Kidney capillary endothelial cell (primary cell): ENCODE measurements at places on chromosomes 11 and 22.

DNA sequence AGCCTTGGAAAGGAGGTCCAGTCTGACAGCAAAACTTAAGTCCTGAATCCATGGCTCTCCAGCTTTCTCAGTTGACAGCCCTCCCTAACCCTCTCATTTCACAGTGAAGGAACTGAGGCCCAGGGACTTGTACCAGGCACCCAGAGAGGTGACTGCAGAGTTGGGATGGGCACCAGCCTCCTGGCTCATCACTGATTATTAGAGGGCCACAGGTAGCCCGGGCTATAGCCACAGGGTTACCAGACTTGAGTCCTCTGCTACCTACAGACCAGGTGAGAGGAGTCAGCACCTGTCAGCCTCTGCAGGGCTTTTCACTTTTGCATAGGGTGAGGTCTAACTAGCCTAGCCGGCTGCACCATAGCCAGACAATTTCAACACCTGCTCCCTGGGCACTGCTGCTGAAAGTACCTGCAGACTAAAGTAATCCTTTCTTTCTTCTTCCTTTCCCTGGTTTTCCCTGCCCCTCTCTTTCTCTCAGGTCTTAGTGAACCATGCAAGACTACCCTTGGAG is 37.6 kb downstream of the SYT13 start:
- DNase-seq, result no peak

DNA sequence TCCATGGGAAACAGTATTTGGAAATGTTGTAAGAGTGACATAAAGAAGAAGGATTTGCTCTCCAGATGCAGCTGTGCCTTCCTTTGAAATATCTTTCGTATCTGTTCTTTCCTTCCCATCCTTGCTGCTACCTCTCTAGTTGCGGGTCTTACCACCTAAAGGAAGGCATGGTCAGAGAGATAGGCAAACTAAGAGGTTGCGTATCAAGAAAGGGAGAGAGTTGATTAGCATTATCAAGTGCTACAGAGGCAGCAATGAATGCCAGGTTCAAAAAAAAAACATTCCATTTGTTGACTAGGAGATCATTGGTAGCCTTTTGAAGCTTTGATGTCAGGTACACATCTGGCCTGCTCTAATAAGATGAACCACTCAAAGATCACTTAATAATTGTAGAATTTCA is 4.6 kb downstream of the GTPBP1 start:
- DNase-seq, result no peak

DNA sequence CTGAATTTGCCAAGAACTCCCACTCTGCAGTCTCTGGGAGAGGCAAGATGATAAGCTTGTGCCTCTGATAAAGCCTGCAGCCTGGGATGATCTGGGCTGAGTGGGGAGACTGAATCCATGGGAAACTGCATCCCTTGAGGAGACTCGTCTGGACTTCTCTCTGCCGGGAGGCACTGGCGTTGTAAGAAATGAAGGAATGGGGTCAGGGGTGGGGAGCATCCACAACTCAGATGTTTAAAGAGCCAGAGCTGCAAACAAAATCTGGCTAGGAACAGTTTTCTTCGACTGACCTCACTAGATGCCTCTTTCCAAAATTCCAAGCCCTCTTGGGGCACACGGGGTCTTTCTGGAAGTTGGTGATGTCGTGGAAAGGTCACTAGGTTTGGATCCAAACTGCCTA is 64.4 kb downstream of the SPON1 start:
- DNase-seq, result no peak

DNA sequence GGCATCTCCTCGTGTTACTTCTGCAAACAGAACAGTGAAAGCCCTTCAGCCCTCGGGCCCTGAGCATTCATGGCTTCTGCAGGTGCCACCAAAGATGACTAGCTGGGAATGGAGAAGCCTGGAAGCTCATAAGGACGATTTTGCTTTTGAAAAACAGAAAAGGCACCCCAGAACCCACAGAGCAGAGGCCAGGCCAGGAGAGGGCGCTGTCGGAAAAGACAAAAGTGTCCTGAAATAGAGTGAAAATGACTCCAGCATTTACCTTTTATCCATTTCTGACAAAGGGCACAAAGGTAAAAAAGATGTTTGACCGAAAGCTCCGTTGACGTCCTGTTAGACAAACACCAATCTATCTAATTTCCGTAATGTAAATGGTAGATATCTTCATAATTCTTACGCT is 37.6 kb downstream of the ZNF195 start:
- DNase-seq, result no peak

- DNase-seq, result no peak
Measured at GRCh38 chr11:94297985-94298576, 6.3 kb upstream of the IZUMO1R start.

DNA sequence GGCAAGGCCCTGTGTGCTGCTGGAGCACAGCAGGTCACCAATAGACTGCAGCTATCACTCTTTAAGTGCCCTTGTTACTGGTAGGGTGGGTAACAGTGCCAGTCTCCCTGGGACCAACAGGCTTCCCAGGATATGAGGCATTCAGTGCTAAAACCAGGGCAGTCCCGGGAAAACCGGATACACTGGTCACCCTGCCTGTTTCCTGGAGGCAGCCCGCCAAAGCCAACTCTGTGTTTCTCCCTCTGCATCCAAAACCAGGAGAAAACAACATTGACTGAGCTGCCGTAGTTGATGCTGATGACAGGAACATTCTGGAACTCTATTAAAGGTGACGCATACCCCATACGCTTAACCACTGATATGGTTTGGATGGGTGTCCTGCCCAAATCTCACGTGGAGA is 149.1 kb downstream of the SHANK2 start:
- DNase-seq, result peak; percentile 42

- peak; percentile 71 for DNase-seq
Measured at GRCh38 chr11:12377824-12378593, 638 bp downstream of the PARVA start.

GRCh38 chr11:12862696-12863469 is 146.2 kb upstream of the RASSF10 start:
- no peak for DNase-seq

- DNase-seq, result no peak
Measured at GRCh38 chr11:60985991-60986915, 14.8 kb downstream of the CD6 start.

DNA sequence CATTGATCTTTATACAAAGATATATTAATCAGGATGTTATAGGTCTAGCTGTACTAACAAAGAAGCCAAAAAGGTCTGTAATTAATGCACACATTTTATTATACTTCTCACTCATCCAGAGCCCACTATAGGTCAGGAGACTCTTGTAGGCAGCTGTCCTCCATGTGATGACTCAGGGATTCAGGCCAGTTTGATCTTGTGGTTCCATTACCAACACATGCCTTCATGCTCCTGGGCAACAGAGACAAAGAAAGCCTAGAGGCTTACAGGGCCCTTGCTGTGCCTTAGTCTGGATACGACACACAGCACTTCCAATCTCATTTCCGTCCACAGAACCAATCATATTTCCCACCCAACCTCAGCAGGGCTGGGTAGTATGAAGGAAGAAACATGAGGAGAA is 150.3 kb upstream of the NCAM1 start:
- DNase-seq, result no peak

GRCh38 chr22:42132457-42132856 is 1.8 kb upstream of the CYP2D6 start:
- DNase-seq, result no peak

DNA sequence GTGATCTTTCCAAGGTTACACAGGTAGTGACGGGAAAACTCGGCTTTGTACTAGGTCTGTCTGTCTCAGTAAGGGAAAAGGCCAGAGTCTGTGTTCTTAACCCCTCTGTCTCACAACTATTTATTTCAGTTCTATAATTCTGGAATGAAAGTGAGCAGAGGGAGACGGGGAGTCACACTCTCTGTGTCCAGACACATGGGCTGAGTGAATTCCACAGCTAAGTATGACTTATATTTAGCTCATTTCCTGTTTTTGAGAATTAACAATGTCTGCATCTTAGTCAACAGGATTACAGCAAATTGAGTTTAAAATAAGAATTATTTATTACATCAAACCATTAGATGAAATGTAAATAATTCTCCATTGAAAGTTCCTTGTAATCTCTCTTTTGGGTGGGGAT is 62.5 kb upstream of the OR4B1 start:
- DNase-seq, result peak; percentile 89

DNA sequence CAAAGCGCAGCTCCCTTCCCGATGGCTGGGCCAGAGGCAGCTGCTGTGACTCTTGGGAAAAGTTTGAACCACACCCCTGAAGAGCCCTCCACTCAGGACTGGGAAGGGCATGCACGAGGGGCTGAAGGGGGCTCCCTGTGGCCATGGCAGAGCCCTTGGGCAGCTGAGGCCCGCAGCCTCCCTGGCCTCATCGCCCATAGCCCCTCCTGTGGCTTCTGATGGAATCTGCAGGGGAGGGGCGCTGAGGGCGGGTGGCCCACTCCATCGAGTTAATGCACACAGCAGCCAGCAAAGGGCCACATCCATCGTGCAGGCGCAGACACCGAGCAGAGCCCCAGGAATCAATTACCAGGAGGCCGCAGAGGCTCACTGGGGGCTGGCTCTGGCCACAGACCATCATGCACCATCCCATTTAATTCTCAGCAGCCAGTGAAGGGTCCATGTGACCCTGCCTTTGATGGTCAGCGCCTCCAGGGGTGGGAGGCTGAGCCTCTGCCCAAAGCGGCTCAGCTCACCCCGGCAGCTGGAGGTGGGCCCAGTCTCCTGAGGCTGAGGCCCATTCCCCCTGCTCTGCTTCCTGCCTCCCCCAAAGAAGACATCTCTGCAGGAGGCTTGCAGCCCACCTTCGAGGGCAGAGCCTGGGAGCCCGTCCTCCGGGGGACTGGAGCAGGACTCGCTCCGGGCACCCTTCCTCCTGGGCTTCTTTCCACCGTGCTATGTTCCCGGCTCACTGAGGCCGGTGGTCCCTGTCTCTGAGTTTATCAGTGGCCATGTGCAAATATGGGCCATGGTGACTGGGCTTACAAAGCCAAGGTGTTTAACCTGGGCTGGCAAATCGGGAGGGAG is 1410.2 kb downstream of the BRD1 start:
- no peak for DNase-seq

DNA sequence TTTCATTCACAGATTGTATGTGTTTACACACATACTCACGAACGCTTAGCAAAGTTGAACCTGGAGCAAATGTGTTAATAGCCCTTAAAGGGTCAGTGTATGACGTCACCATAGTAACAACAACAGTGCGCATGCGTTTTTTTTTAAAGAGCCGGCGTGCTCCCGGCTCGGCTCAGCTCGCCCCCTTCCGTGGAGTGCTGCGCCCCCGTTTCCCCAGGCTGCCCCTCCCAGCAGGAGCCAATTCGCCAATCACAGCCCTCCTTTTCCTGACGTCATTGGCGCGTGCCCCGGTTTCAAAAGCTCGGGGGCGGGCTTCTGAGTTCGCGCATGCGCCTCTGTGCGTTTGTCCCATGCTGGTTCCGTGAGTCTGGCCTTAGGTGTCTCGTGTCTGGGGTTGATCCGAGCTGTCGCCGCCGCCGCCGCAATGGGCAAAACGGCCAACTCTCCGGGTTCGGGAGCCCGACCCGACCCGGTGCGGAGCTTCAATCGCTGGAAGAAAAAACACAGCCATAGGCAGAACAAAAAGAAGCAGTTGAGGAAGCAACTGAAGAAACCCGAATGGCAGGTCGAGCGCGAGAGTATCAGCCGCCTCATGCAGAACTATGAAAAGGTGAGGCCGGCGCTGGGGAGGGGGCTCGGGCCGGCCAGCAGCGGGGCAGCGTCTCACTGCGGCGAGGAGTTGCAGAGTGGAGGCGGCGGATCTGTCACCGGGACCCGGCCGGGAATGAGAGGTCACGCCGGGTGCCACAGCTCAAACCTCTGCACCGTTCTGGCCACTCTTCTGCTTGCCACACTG is at the start of gene DDX10:
DDX10 (plus strand) TSS at position 340 of the 796 bp plus-strand sequence; CDS start at position 425, 85 bp downstream.
- peak; percentile 97 for DNase-seq

GRCh38 chr11:72015511-72016061 is 16.9 kb downstream of the IL18BP start:
- DNase-seq, result no peak

DNA sequence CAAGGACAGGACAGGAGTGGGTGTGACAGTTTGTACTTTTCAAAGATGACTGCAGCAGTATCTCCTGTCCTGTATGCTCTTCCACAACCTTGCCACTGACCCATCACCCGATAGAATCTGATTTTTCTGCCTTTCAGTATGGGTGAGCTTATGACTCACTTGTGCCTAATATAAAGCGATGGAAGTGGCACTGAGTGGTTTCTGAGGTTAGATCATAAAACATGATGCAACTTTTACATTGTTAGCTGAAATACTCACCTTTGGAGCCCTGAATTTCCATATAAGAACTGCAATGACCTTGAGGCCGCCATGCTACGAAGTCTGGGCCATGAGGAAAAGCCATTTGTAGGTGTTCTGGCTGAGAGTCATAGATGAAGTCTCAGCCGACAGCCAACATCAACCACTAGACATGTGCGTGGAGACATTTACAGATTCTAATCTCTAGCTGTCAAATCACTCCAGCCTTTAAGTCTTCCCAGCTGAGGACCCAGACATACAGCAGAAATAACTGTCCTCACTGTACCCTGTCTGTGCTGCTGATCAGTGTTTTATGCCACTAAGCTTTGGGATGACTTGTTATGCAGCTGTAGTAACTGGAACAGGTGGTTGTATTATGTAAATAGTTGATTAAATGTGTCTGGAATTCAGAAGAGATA is 105.9 kb upstream of the ARHGAP20 start:
- DNase-seq, result no peak

GRCh38 chr11:41522391-41522790 is 62.9 kb upstream of the LRRC4C start:
- DNase-seq, result no peak

- DNase-seq, result no peak
Measured at GRCh38 chr11:66546368-66546965, at the start of gene ACTN3. ACTN3 (plus strand) TSS chr11:66546903; CDS start chr11:66546938, 35 bp downstream.

GRCh38 chr22:38267086-38267485 is 5.7 kb downstream of the TMEM184B start:
- DNase-seq, result peak; percentile 88

DNA sequence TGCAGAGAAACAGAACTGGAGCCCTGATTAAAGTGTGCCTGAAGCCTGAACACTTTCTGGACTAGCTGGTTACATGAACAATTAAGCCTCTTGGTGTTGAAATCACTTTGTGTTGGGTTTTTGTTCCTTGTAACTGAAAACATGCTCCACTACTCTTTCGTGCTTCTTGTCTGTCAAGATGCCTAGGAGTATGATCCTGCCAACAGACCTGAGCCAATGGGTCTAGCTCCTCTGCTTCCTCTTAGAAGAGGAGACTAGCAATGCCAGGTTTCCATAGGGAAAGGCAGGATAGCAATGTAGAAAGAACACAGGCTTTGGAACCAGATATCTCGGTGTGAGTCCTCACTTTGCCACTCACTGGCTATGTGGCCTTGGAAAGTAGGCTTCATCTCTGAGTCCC is 40.3 kb downstream of the IRAG1 start:
- DNase-seq, result no peak

DNA sequence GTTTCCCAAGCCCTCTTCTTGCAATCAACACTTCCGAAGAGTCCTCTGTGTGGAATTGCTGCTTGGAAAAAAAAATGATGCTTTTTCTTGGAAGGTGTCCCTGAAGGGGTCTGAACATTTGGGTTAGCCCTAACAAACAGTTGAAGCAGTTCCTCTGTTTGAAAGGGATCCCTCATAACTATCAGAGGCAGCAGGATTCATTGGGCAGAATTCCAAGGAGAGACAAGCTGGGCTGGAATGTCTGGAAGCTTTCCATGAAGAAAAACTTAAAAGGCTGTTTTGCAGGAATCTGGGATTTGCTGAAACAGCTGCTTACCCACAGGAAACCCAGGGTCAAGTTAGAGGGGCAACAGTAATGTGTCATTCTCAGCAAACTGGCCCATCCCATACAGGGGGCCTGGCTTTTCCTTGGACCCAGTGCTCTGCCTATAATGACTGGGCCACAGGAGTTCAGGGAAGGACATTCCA is 3.1 kb downstream of the CSNK2A3 start:
- peak; percentile 68 for DNase-seq

GRCh38 chr11:95067039-95067840 is 521 bp downstream of the SRSF8 start:
- peak; percentile 63 for DNase-seq

GRCh38 chr11:64545619-64546018 is 45.4 kb upstream of the SLC22A12 start:
- DNase-seq, result peak; percentile 58
